ENCODE measurements at places on chromosomes 16 and 17.

GRCh38 chr16:27199736-27200135, 3.6 kb upstream of the KDM8 start:
- no peak for DNase-seq

- DNase-seq: no peak
Observed at GRCh38 chr16:74053826-74054225, 242.8 kb upstream of the PSMD7 start.

DNA sequence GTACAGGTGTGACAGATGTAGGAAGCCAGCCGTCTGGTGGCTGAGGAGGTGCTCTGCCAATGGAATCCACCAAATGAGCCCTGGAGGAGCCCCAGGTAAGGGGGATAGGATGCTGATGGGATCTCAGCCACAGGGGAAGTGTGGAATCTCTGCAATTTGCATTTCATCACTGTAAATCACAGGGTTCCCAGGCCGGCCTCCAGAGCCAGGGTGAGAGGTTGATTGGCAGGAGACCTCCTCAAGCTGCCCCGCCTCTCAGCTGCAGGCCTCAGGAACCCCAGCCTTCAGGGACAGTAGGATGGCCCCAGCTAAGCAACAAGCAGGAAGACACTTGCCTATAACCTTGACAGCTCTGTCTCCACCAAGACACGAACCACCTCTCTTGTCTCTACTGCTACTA, 39.4 kb downstream of the RTN4RL1 start:
- no peak for DNase-seq

DNA sequence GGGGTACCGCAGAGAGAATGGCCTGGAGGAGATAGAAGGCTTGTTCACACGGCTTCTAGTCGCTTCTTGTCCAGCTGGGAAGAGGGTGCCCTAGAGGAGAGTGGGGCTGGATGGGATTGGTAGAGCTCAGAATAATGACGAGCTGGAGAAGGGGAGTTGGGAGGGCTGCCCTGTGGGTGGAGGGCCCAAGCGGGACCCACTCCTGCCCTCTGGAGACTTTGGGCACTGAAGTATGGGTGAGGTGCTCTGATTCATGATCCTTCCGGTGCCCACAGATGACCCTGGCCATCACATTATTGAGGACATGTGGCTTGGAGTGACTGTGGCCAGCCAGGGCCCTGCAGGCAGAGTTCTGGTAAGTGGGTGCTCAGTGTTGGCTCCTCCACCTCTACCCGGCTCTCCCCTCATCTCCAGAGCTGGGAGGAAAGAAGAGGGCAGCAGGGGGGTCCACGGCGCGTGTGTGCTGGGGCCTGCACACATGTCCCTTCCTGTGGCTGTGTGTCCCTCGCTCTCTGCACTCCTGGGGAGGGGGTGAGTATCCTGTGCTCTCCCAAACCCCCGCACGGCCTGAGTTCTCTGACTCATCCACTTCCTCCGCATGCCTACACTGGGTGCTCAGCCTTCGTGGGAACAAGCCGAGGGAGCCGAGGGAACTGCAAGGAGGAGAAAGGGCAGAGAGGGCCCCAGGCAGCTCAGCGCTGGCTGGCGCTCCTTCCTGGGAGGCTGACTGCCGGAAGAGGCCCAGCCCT, 8.5 kb downstream of the ITGA3 start:
- peak; percentile 95 for DNase-seq

DNA sequence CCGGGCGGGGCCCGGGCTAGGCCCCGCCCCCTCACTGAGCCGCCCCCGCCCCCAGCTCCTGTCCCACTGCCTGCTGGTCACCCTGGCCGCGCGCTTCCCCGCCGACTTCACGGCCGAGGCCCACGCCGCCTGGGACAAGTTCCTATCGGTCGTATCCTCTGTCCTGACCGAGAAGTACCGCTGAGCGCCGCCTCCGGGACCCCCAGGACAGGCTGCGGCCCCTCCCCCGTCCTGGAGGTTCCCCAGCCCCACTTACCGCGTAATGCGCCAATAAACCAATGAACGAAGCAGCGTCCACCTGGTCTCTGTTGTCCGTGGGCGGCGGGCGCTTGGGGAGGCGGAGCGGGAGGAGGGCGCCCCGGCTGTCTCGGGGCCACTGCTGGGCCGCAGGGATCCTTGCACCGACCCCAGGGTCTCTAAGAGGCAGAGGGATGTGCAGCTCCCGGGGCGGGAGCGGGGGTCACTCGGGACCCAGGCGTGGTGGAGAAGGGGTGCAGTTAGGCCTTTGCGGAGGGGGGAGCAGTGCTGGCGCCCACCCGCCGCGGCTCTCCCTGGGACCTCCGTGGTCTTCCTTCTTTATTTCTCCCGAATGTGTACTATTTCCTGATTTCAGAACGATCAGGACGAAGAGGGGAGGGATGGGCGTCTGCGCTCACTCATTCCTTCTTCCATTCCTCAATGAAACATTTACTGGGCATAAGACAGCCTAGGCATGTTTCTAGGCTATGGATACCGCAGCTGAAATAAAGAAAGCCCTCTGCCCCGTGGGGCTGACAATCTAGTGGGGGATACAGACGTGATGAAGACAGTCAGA, 2.0 kb downstream of the HBZ start:
- DNase-seq: peak; percentile 30

DNA sequence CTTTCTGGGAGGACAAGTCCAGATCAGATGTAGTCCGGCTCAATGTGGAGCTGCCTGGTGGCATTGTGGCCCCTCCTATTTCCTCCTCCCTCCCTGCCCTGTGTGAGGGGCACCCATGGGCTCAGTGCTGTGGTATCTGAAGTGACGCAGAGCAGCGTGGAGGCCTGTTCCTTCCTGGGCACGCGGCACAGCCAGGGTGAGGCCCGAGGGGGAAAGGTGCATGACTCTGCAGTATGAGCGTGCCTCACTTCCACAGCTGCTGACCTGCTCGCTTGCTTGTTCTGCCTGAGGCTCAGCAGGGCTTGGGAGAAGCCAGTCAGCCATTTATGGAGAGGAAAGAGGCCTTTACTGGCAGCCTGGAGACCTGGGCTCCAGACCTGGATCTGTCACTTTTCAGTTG, 11.7 kb downstream of the TMEM238L start:
- no peak for DNase-seq

DNA sequence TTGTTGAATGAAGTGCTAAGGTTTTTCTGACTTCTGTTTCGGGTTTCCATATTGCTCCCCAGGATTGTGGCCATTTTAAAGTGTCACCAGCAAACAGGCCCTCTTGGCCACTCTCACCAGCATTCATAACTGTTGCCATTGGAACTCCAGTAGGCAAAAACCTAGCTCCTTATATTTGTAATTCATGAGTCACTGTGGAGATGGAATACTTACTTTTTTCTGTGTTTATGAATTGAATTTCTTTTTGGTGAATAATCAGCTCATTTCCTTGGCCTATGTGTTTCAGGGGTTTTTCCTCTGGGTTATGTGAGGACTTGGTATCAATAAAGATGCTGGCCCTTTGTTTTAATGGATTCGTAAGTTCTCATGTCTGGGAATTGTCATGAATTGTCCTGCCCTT, 255.1 kb downstream of the SNX29 start:
- peak; percentile 28 for DNase-seq

- no peak for DNase-seq
Observed at GRCh38 chr16:48113471-48113870, 42.3 kb downstream of the ABCC12 start.

DNA sequence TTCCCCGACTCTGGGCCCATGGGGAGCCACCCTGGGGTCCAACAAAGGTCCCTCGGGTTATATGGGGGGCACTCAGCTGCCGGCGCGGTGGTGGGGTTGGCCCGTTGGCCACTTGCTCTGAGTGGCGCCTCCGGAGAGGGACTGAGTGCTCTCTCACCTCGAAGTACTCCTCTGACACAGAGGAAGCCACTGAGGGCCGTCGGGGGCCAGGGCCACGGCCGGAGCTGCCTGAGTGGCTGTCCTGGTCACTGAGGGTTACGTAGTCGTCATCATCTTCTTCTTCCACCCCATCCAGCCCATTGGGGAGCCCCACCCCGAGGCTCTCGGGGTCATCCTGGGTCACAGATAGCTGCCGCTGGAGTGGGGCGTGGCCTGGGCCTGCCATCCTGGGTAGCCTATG, 25.7 kb downstream of the SLC5A10 start:
- DNase-seq: no peak

DNA sequence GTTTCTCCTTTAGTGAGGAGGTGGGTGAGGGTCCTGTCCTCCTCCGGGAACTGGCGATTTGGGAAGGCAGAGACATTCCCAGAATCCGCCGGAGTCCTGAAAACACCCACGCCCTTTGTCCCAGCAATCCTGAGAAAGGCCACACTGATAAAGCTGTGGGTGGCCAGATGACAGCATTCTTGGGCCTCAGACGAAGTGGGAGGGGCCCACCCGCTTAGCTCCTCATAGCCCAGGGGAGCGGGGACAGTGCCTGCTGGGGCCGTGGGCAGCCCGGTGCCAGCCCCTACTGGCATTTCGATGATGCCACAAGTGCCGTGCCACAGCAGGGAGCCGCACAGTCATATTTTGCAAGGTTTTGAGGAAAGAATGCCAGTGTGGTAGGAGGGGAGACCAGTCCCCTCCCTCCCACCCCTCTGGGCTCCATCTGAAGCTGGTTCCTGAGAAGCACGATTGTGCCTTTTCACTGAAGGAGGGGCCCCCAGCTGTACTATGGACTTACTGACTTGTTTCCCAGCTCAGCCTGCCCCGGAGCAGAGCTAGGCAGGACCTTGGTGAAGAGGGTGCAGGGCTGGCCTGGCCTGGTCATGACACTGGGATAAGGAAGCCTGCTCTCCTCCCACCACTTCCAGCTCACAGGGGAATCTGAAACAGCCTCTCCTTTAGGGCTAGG, 20.9 kb upstream of the MPRIP start:
- DNase-seq: peak; percentile 47

- peak; percentile 99 for DNase-seq
Observed at GRCh38 chr16:3950343-3951193, 70.1 kb upstream of the CREBBP start.

- no peak for DNase-seq
Observed at GRCh38 chr17:4184811-4185210, 41.8 kb downstream of the CYB5D2 start.

GRCh38 chr17:16873174-16874035, 98.5 kb downstream of the TNFRSF13B start:
- DNase-seq: no peak

- DNase-seq: peak; percentile 97
Observed at GRCh38 chr17:82297714-82298537, 19.5 kb downstream of the CD7 start.

GRCh38 chr17:7612294-7612640, 2.4 kb downstream of the FXR2 start:
- peak; percentile 34 for DNase-seq

GRCh38 chr17:14276535-14277250, 24.2 kb upstream of the HS3ST3B1 start:
- DNase-seq: no peak

DNA sequence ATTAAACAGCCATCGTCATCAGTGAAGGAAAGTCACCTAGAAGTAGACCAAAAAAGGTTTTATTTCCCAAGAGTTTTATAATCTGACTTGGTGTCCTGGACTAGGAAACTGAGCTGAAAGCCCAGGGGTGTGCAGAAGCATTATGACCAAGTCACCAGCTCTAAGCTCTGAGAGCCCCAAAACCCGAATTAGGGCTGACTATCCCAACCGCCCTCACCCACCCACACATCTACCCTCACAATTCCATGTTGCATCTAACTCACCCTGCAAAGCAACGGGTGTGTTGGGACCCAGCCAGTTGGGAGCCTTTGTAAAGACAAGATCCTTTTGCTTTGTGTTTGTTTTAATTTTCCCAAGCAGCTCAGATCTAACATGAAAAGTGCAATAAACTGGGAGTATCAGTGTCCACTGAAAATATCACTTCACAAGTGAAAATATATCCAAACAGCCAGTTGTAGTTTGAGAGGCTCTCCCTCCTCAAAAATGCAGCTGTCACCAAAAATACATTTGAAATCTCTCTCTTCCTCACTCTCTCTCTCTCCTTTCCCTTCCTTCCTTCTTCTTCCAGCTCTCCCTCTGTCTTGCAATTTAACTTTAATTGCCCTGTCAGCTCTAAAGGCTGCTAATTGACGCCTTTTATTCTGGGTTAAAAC, 16.2 kb upstream of the NOG start:
- DNase-seq: no peak

DNA sequence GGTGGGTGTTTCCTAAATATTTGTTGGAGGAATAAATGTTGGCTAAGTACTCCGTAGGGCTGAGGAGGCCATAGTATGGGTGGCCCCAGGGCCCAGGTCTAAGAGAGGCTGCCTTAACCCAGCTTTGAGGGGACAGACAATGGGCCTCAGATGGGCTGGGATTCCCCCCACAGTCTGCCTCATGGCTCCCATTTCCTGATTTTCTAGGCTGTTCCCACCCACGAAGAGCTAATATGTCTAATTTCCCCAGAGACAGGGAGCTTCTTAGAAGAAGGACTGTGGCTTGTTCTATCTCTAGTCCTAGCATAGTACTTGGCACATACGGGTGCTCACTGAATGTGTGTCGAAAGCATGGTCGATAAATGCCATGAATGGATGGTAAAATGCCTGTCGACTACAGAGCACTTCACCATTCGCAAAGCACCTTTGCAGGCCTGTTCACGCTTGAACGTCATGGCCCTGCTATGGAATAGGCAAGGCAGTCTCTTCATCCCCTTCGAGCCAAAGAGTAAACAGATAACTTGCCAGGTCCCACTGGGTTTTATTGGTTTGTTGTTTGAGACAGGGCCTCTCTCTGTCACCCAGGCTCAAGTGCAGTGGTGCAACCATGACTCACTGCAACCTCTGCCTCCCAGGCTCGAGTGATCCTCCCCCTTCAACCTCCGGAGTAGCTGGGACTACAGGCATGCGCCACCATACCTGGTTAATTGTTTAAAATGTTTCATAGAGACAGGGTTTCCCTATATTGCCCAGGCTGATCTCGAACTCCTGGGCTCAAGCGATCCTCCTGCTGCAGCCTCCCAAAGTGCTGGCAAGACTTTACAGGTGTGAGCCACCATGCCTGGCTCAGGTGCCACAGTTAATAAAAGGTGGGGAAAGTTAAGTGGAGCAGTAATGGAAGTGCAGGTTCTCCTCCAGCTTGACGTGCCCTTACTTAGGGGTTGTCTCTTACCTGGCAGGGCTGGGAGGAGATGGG, 9.7 kb downstream of the CHAD start:
- peak; percentile 23 for DNase-seq

- DNase-seq: peak; percentile 92
Observed at GRCh38 chr16:57535680-57536305, 578 bp downstream of the CCDC102A start.

DNA sequence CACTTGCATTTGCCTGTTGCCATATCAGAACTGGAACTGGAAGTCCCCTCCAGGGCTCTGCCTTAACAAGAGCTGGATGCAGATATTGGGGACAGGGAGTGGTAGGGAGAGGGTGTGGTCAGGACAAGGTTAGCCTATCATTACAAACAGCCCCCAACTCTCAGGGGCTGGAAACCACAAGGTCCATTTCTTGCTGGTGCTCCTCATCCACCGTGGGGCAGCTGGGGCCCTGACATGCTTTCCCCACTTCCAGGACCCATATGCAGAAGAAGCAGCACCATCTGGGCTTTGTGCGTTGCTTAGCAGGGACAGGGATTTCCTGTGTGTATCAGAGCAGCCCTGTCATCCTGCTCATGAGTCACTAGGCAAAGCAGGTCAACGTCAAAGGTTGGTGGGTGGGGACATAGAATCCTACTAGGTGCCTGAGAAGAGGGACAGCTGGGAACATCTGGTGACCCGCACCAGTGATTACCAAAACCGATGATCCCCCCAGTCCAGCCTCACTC, 26.9 kb downstream of the RGS9 start:
- DNase-seq: peak; percentile 68
